ENCODE measurements at places on chromosomes 16 and 17.
A peak's percentile ranks its signal among the peaks of the same experiment; 100 is the strongest.

DNA sequence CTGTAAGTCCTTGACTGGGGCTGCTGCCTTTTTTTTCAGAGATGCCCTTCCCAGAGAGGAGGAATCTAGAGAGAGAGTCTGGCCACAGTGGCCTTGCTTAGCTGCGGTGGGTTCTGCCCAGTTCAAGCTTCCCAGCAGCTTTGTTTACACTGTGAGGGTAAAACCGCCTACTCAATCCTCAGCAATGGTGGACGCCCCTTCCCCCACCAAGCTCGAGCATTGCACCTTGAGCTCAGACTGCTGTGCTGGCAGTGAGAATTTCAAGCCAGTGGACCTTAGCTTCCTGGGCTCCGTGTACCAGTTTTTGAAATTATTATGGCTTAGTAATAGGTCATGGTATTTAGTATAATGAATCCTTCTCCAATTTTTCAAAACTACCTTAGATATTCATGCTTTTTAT is 395.4 kb downstream of the NPIPA7 start:
- no peak for DNase-seq

DNA sequence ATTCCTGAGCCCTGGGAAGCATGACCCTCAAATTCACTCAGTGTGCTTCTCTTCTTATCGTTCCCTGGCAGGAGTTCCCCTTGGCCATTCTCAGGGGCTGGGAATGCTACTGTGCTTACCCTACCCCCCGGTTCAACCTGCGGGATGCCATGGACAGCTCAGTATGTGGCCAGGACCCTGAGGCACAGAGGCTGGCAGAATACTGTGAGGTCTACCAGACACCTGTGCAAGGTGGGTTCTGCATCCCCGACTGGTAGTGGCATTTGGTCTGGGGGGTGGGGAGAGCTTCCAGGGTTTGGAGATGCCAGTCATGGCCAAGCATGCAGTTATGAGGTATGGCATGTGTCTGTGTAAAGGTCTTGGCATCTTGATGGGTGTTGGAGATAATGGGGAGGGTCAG is 39.4 kb downstream of the WSCD1 start:
- no peak for DNase-seq

DNA sequence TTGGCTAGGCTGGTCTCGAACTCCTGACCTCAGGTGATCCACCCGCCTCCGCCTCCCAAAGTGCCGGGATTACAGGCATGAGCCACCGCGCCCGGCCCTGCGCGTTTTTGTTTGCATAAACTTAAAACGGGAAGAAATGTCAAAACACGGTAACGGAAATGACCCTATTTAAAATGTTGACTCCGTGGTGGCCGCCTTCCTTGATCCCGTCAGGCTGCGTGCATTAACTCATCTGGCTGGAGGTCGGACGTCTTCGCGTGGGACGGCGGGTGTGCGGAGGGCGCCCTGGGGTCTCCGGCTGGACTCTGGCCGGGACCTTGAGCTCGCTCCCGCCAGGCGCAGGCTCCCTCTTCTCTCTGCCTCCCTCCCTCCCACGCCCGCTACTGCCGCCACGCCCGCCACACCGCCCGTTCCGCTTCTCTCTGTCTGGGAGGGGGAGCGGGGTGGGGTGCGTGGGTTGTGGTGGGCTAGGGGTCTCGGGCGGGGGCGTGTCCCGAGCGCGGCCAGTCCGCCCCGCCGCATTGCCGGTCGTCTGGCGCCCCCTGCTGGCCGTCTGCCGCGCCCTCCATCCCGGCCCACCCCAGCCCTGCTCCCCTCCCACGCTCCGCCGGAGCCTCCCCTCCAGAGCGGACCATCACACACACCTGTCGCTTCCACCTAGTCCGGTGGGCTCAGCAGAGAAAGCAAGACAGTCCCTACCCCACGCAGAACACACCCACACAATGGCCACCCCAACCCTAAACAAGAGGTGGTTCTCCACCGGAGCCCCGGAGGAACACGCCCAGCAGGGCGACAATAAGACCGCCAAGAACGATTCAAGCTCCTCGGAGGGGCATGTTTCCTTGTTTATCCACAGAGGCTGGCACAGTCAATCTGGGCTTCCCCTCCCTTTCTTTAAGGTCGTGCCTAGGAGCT is 1.2 kb upstream of the CCDC42 start:
- DNase-seq = peak; percentile 33

GRCh38 chr17:79864617-79865250 is 25.5 kb upstream of the CBX4 start:
- no peak for DNase-seq

- no peak for DNase-seq
These were observed 324.2 kb downstream of the PMP22 start for GRCh38 chr17:14940938-14941265.

DNA sequence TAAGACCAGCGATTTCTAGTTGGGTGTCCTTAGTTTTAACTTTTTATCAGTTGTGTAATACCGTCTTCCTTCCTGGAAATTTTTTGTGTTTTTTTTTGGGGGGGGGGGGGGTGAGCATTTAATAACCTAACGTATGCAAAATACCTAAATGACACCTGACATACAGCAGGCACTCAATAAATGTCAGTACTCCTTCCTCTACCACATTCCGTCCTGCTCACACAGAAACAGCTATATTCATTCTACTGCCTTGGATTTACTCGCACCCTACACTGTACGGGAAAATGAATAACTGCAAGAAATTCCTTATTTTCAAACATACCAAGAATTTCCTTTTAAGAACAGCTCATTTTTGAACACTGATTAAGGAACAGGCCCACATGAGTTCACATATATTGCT is 5.3 kb downstream of the XYLT1 start:
- DNase-seq = no peak

DNA sequence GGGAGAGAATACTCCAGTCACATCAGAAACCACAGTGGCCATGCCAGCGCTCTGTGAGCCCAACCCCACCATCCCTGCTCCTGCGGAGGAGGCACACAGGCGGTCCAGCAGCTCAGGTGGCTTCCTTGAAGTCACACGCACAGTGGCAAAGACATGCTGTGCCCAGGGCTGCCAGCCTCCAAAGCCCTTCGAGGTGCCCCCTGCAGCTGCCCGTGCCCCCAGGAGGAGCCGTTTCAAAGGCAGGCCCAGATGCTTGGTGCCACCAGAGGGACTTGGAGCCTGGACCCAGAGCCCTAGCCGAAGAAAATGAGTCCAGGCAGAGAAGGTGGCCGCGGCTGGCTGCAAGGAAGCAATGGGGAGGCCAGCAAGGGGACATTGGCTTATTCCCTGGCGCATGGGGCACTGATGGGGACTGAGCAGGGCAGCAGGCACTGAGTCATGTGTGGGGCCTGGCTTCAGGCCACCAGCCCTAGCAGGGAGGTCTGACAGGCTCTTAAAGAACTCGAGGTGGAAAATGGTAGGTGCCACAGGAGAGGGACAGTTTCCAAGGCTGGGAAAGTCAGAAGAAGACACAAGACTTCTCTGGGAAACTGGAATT is 17.2 kb upstream of the CACNG1 start:
- DNase-seq = peak; percentile 23

DNA sequence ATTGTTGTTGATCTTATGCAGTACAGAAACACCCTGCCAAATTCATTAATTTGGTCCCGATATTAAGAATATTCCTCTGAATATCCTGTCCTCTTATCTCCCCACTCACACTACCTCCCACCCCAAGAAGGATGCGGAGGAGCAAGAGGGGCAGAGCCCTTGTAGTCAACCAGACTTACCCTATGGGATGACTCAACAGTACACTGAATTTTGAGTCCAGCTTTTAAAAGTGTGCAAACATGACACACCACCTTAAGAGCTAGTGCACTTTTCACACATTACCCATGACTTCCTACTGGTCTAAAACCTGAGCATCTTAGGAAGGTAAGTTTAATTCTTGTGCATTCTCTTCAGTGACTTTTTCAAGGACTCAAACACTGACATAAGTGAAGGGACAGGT is 9.5 kb downstream of the USP22 start:
- peak; percentile 44 for DNase-seq

- DNase-seq = no peak
These were observed 6.4 kb downstream of the SDK2 start for GRCh38 chr17:73637866-73638265.

DNA sequence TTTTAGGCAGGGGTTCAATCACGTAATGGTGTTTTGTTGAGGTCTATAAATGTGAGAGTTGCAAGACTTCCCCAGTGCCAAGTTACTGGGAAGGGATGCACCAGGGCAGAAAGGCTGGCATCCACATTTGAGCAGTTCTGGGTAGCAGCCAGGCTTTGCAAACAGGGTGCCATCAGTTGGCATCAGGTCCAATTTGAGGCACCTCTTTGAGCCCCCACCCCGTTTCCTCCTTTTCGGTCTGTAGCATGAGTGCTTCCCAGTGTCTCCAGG is 142.6 kb upstream of the CACNG5 start:
- no peak for DNase-seq

- peak; percentile 92 for DNase-seq
These were observed 16.4 kb upstream of the SEC14L1 start for GRCh38 chr17:77124192-77124889.

- DNase-seq = peak; percentile 53
These were observed 238.9 kb downstream of the CDH8 start for GRCh38 chr16:61797296-61797795.

DNA sequence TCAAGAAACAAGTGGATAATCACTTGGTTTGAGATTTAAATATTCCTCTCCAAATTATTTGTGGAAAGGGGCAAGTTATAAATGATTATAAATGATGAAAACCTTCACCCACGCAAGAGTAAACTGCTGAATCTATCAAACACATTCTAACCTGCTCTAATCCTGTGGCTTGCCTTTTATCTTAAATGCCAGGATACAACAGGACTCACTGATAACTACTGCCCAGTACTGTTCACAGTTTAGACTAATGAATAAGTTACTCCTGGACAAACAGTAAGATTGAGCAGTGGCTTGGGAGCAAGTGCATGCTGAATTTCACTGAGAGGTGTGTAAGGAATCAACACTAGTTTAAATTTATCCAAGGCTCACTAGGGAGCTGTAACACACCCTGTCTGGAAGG is 31.1 kb downstream of the IGF2BP1 start:
- no peak for DNase-seq

DNA sequence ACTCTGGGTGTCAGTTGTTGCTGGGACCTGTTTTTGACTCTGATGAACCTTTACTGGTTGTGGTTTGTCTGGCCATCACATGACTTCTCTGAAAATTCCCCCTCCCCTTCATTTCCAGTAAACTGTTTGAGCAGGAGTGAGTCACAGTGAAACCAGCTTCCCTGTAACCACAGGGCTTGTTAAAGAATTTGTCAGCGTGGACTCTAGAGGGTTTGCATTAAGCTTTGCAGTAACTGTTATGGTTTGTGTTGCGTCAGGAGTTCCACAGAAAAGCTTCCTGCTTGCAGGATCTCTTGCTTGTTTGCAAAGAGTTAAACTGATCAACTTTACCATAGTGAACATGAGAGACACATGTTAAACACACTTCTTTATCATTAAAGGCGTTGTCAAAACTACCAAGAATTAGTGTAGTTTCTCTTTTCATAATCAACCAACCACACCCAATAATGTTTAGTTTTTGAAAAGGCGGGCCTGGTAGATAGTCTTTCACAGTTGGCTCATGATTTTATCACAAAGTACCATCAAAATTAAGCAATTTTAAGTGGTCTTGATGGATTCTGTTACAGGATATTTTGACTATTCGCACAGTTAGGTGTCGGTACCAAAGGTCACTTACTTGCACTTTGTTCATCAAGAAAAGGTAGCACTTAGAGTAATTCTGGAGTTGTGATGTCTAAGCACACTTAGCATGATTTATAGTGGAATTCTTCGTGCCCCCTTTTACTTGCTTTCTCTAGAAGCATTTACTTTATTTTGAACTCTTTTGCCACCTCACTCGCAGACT is 79.3 kb downstream of the VMP1 start:
- peak; percentile 100 for DNase-seq

- peak; percentile 65 for DNase-seq
These were observed 586 bp downstream of the GLYR1 start for GRCh38 chr16:4846503-4846900.

GRCh38 chr16:8959921-8960787 is 3.6 kb downstream of the USP7 start:
- DNase-seq = no peak

DNA sequence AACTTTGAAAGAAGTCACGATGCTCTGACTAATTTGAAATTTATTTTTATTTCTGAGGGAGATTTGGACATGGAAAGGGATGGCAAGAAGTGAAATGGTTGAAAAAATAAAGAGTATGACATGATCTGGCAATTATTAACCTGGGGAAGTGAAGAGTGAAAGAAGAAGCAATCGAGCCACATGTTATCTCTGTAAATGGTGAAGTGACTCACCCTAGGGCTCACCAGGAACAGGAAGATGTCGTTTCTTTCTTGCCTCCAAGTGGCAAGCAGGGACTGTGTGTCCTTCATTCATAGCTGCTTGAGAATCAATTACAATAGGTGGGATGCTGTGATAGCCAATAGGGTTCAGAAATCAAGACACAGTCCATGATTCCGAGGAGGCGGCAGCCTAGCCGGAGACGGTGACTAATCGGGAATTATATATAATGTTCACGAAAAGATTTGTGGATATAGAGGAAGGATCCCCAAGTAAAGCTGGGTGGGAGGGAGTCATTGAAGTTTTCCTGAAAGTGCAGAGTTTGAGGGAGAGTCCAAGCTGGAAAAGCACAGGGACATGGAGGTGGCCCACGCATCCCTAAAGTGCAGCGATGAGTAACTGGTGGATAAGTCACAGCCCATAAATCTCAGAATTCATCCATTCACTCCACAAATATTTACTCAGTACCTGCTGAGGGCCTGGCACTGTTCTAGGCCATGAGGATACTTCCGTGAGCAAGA is 18.2 kb upstream of the KRT20 start:
- DNase-seq = peak; percentile 68

DNA sequence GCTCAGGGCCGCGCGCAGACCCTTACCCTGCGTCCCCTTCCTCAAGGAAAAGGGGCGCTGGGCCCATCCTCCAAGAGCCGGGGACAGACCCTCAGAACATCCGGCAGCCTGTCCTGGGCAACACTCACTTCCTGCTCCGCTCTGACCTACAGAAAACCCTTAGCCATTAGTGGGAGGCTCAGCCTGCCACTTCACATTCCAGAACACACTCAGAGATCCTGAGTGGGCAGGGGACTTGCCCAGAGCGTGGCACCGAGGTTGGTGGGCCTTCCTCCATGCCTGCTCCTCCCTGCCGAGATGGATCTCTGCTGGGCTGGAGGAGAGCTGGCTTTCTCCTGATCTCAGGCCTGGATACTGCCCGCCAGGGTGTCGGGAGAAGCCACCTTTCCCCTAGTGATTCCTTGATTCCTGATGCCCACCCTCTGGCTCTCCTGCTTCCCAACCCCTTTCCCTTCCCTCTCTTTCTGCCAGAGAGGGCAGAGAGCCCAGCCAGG is 1.5 kb downstream of the SCARF1 start:
- no peak for DNase-seq

DNA sequence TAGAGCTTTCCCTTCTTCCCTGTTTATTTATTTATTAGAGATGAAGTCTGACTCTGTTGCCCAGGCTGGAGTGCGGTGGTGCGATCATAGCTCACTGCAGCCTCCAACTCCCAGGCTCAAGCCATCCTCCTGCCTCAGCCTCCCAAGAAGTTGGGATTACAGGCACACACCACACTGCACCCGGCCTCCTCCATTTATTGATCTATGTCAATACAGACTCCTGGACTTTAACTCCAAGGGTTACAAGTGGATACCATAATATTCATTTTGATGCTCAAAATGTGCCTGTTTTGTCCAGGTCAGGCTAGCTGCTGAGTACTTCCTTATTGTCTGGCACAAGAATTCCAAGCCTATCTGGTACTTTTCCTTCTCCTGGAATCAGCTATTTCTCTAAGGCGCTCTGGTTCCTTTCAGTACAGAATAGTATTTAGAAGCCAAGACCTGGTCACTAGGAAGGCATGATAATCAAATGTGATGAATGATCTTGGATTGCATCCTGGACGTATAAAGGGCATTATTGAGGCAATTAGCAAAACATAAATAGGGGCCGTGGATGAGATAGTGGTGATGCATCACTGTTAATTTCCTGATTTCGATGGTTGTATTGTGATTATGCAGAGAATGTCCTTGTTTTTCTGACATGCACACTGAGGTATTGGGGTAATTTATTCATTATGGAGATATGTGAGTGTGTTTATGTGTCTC is 21.7 kb downstream of the IL4R start:
- peak; percentile 41 for DNase-seq

Data from fibroblast of skin of back (primary cell).